Fibroblast of the aortic adventitia (primary cell): ENCODE measurements at places on chromosomes 12 and 14. TPM values are rescaled to one million over a fixed set of nuclear protein-coding genes. Genes with fewer than 3 reads are reported as not detected.

OR6C1 gene
- not detected in 2 replicates for total RNA-seq

DCAF4 gene
- total RNA-seq: 20.6 and 21.1 TPM in 2 replicates

CLEC2A gene
- total RNA-seq: not detected in 2 replicates

NGB gene
- total RNA-seq: not detected in 2 replicates
